ENCODE measurements at places on chromosomes 11 and 22.

GRCh38 chr11:64713016-64713707 lies 9.8 kb downstream of the NRXN2 start:
- DNase-seq, result peak; percentile 26

DNA sequence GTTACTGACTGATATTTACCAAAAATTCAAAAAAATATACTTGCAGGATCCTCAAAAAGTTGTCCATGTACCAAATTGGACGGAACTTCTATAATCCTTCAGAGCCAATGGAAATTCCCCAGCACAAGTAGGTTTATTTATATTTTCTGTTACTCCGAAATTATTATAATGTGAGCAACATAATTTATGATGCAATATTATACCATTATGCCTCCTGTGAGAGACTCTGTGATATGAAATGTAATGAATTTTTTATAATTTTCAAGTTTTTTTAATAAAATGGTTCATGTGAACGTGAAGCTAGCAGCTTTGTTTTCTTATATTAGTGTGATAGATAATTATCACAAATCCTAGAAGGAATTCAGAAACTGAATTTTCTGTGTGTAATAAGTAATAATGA lies 18.2 kb downstream of the PIWIL4 start:
- DNase-seq, result no peak

DNA sequence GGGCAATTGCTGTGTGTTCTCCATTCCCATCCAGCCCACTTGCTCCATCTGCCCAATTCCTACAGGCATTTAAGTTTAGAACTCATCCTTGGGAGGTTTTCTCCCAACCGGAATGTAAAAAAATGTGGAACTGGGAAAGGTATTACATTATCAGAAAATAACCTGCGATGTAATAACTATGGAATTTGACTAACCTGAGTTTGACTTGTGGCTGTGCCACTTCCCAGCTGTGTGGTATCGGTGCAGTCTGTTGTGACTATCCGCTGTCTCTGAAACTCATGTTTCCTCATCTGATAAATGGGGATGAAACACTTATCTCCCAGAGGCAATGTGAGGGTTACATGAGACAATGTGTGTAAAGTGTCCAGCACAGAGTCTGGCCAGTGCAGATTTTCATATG lies 77.6 kb downstream of the TENM4 start:
- DNase-seq, result no peak

- peak; percentile 75 for DNase-seq
Measured at GRCh38 chr22:37559901-37560607, at the start of gene CDC42EP1. TSS of gene CDC42EP1 (plus strand) at chr22:37560480. CDS start at chr22:37566350, 5,870 bp downstream.

DNA sequence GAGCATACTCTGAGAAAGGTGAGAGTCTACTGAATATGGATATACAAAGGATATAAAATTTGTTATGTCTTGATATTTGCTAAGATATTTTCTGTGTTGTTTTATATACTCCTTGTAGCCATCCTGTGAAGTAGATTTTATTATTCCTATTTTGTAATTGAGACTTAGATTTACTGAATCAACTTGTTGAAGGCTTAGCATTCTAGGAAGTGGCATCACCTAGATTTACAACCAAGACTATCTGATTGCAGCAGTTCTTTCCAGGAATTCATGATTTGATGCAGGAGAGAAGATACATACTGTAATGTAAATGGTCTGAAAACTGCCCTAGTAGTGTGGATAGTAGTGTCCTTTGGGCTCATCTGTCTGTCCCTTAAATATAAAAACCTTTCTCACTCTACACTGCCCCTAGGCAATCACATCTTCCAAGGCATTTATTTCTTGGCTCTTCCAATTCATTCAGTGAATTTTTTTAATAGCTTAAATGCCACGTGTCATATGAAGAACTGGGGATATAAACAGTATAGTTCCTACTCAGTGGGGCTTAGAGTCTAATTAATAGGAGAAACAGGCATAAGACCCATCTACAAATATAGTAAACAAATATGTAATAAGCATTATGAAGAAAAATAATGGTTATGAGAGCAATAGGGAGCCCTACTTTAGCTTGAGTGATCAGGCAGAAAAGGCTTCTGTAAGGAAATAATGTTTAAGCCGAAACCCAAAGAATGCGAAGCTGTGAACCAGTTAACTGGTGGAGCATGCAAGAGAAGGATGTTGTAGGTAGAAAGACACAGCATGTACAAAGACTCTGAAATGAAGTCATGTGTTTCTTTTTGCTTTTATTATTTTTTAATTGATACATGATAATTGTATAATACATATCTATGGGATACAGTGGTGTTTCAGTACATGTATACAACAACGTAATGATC lies 13.6 kb downstream of the IPO7 start:
- DNase-seq, result no peak

GRCh38 chr11:6240781-6241180 lies 1.9 kb downstream of the CNGA4 start:
- no peak for DNase-seq

- DNase-seq, result peak; percentile 47
Measured at GRCh38 chr11:134207538-134208239, 16.1 kb downstream of the NCAPD3 start.

- no peak for DNase-seq
Measured at GRCh38 chr11:100182350-100182749, 504.7 kb upstream of the ARHGAP42 start.

DNA sequence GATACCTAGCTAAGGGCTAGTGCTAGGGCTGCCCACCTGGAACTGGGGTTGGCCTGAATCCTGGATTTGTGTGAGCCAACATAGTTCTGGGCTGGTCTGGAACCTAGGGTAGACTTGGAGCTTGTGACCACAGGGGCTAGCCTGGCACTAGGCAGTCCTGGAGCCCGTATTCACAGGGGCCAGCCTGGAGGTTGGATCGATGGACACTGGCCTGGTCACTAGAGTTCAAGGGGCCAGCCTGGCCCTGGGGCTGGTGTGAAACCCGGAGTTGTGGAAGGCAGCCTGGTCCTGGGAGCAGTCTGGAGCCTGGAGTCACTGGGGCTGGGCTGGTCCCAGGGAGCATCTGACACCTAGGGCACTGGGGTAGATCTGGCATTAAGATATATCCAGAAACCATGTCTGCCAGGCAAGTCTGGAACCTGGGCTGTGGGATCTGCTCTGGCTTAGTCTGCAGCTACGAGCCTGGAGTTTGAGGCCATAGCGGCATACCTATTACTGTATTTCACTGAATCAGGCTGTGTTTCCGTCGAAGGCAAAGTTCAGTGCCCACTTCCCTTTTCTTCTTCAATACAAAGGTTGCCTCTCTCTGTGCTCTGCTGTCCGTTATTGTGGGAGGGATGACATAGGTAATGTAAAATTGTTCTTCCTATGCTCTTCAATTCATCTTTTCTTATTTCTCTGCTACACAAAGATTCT lies 9.1 kb upstream of the GLYATL1B start:
- no peak for DNase-seq

- DNase-seq, result no peak
Measured at GRCh38 chr11:113593698-113594308, 112.3 kb downstream of the TMPRSS5 start.

GRCh38 chr11:2927851-2928604 lies 1.2 kb downstream of the PHLDA2 start:
- DNase-seq, result peak; percentile 64

GRCh38 chr11:115942011-115942410 lies 437.8 kb upstream of the CADM1 start:
- no peak for DNase-seq

DNA sequence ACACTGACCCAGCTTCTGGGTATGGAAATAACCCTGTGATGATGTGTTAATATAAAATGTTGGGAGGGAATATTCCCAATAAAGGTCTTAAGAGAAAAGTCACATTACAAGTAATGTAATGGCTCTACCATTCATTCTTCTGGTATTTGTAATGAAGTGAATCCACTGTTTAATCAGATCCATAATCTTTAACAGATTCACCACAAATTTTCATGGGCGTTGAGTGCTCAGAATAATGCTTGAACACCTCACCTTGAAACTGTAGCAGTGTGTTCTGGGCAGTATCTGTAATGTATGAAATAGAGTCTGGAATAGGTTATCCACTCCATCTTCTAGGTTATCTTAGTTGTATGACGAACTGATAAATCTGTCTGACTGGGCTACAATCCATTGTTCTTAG lies 26.6 kb upstream of the CRTAM start:
- no peak for DNase-seq

DNA sequence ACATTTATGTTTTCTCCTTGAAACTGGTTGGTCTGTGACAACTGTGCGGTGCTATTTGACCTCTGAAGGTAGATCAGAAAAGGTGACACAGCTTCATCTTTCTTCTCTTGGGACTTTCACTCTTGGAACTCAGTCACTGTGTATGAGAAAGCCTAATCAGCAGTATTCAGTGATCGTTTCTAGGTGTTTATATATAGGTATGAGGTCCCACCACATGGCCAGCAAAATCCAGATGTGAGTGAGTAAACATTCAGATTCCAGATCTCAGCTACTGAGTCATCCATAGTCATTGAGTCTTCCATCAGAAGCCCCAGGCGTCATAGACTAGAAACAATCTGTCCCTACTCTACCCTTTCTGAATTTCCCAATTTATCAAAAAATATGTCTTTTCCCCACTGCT lies 117.3 kb upstream of the CTSC start:
- no peak for DNase-seq

All from transverse colon (tissue), 4 donors.